ENCODE measurements at places on chromosomes 5 and 9.

DNA sequence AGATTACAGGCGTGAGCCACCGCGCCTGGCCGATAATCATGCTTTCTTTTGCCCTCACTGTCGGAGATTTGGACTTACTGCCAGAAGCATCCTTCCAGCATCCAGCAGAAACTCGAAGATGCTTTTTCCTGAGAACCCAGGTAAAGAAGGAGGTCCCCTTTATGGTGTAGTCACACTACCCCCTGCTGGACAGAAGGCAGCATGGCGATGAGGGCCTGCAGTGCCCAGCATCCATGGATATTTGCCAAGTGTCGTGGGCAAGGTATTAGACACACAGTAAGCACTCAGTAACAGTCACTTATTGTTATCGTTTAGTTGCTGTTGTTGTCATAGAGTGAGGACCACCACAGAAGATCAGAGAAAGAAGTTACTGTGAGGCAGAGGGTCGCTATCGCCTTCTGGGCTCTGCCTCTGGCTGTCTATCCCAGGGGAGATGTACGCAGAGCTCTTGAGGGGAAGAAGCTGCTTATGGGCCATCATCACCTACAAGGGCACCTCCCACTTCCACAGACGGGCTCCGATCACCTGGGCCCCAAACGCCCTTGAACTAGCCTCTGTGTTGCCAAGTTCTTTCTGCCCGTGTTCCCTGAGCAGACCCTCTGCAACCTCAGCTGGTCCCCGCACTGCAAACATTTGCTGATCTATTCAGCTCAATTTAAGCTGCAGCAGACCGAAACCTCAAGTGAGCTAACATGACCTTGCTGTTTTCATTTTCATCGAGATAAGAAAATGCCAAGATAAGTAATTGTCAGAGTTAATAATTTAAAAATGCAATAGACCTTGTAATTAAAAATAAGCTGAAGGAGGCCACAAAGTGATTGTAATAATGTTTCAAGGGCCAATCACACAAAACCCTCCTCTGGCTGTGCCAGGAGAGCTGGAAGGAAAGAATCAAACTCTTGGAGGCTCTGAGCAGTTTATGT is 23.9 kb downstream of the C5orf15 start:
- peaks cover 3% of the 10 kb centered on the region for H3K4me1 ChIP-seq
- peak; percentile 70 for DNase-seq
- no peak overlapping the region for H3K4me3 ChIP-seq
- no peak overlapping the region for H3K27ac ChIP-seq
- no peaks in the 10 kb centered on the region for H3K27me3 ChIP-seq
- no peaks in the 10 kb centered on the region for H3K36me3 ChIP-seq

- DNase-seq, result no peak
- H3K36me3 ChIP-seq, result no peaks in the 10 kb centered on the region
- H3K27me3 ChIP-seq, result peaks cover 2% of the 10 kb centered on the region
- H3K27ac ChIP-seq, result no peak overlapping the region
- no peak overlapping the region for H3K4me3 ChIP-seq
These were observed 67.9 kb upstream of the SPINK5 start for GRCh38 chr5:147995846-147996245.

DNA sequence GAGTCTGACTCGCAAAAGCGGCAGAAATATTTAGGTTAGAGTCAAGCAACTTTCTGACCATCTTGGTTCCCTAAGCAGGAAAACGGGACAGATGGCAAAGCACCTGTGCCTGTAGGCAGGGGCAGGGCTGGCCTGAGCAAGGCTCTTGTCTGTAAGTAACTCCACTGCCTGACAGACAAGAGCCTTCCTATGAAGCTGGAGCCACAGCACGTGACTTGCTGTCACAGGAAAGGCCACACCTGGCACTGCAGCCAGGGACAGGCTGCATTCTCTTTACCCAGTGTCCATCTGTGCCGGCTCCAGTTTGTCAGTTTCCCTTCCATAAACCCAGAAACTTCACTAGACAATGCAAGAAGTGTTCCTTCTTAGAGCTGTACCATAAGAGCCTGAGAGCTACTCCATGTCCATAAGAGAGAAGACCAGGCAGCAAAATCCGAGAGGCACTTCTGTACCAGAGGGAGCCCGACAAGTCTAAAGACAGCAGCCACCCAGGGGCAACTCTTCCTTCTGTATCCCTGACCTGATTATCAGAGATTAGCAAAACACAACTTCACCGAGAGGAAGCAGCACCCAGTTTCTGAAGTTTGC is 78.1 kb downstream of the GPR21 start:
- H3K4me1 ChIP-seq, result peaks cover 10% of the 10 kb centered on the region
- no peaks in the 10 kb centered on the region for H3K36me3 ChIP-seq
- H3K27me3 ChIP-seq, result no peaks in the 10 kb centered on the region
- H3K4me3 ChIP-seq, result no peak overlapping the region
- no peak for DNase-seq
- peak overlapping the region; percentile 58 for H3K27ac ChIP-seq

- no peaks in the 10 kb centered on the region for H3K27me3 ChIP-seq
- no peak overlapping the region for H3K4me3 ChIP-seq
- H3K36me3 ChIP-seq, result no peaks in the 10 kb centered on the region
- no peak overlapping the region for H3K27ac ChIP-seq
- no peak for DNase-seq
- no peaks in the 10 kb centered on the region for H3K4me1 ChIP-seq
These were observed 40.1 kb upstream of the GRHPR start for GRCh38 chr9:37382161-37382981.

- DNase-seq, result no peak
- H3K4me3 ChIP-seq, result no peak overlapping the region
- H3K27ac ChIP-seq, result no peak overlapping the region
- peaks cover 4% of the 10 kb centered on the region for H3K4me1 ChIP-seq
These were observed 17.0 kb upstream of the AUH start for GRCh38 chr9:91378695-91379127.

- no peak overlapping the region for H3K4me3 ChIP-seq
- no peaks in the 10 kb centered on the region for H3K4me1 ChIP-seq
- H3K27ac ChIP-seq, result no peak overlapping the region
- H3K27me3 ChIP-seq, result no peaks in the 10 kb centered on the region
These were observed 145.2 kb upstream of the CDH12 start for GRCh38 chr5:22998362-22998761.

DNA sequence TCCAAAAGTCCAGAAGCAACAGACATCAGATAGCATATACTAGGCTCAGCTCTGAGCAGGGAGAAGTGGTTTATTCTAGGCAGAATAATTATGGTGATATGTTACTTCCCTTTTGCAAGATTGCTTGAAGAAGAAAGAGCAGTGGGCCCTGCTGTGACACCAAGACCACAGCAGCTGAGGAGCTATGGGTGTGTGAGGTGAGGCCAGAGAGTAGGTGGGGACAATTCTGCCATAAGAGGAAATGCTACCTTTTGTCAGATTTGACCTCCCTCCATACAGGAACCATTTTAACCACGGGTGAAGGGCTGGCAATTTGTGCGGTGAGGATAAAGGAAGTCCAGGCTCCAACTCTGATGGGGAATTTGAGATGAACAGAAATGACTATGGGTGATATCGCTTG is 51.3 kb downstream of the TNFSF15 start:
- no peaks in the 10 kb centered on the region for H3K27me3 ChIP-seq
- H3K4me1 ChIP-seq, result peaks cover 18% of the 10 kb centered on the region
- no peaks in the 10 kb centered on the region for H3K36me3 ChIP-seq
- H3K4me3 ChIP-seq, result no peak overlapping the region
- DNase-seq, result peak; percentile 43

- DNase-seq, result no peak
- no peak overlapping the region for H3K4me3 ChIP-seq
- no peaks in the 10 kb centered on the region for H3K4me1 ChIP-seq
- no peak overlapping the region for H3K27ac ChIP-seq
- H3K27me3 ChIP-seq, result peaks cover 11% of the 10 kb centered on the region
- no peaks in the 10 kb centered on the region for H3K36me3 ChIP-seq
These were observed 207.2 kb downstream of the ENC1 start for GRCh38 chr5:74433255-74433895.

- H3K4me1 ChIP-seq, result peaks cover 35% of the 10 kb centered on the region
- H3K4me3 ChIP-seq, result no peak overlapping the region
- H3K27ac ChIP-seq, result peak overlapping the region; percentile 80
- H3K36me3 ChIP-seq, result no peaks in the 10 kb centered on the region
- peak; percentile 36 for DNase-seq
These were observed 215.7 kb upstream of the OTULINL start for GRCh38 chr5:14365831-14366430.

DNA sequence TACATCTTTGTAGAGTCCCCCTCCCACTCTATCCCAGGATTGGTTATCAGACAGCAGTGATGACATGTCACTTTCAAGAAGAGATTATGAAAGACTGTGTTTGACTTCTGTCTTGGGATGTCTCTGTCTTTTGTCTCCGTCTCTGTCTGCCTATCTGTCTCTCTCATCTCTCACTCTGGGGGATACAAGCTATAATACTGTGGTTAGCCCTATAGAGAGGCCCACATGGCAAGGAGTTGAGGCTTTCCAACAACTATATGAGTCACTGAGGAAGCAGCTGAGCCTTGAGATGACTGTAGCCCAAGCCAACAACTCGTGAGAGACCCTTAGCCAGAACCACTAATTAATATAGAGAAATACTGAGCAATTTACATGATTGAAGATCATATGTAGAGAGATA is 284.8 kb downstream of the PDE4D start:
- DNase-seq, result peak; percentile 20
- H3K4me3 ChIP-seq, result no peak overlapping the region
- peaks cover 10% of the 10 kb centered on the region for H3K4me1 ChIP-seq
- no peaks in the 10 kb centered on the region for H3K36me3 ChIP-seq
- H3K27ac ChIP-seq, result no peak overlapping the region
- peaks cover 19% of the 10 kb centered on the region for H3K27me3 ChIP-seq

- H3K4me1 ChIP-seq, result peaks cover 40% of the 10 kb centered on the region
- H3K36me3 ChIP-seq, result peaks cover 23% of the 10 kb centered on the region
- no peak overlapping the region for H3K27ac ChIP-seq
- H3K27me3 ChIP-seq, result no peaks in the 10 kb centered on the region
- DNase-seq, result no peak
These were observed 2.5 kb downstream of the KIAA1958 start for GRCh38 chr9:112489039-112489546.

- peaks cover 55% of the 10 kb centered on the region for H3K36me3 ChIP-seq
- no peak overlapping the region for H3K27ac ChIP-seq
- H3K4me3 ChIP-seq, result no peak overlapping the region
- no peaks in the 10 kb centered on the region for H3K27me3 ChIP-seq
- DNase-seq, result no peak
These were observed 3.0 kb downstream of the PSMB7 start for GRCh38 chr9:124412228-124412575.

DNA sequence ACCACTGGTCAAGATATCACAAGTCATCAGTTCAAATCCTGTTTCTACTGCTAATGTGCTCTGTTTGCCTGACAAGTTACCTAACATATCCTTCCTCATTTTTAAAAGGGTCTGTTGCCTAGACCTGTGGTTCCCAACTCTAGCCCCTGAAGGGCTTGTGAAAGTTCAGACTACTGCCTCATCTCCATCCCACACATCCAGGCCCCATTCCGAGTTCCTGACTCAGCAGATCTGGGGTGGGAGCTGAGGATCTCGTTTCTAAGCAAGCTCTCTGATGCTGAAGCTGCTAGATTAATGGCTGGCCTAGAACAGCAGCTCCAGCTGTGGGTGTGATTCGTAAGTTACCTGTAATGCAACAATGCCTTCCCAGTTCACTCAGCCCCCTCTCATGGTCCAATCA is 32.5 kb downstream of the S1PR3 start:
- no peaks in the 10 kb centered on the region for H3K4me1 ChIP-seq
- DNase-seq, result no peak
- peaks cover 5% of the 10 kb centered on the region for H3K27me3 ChIP-seq

DNA sequence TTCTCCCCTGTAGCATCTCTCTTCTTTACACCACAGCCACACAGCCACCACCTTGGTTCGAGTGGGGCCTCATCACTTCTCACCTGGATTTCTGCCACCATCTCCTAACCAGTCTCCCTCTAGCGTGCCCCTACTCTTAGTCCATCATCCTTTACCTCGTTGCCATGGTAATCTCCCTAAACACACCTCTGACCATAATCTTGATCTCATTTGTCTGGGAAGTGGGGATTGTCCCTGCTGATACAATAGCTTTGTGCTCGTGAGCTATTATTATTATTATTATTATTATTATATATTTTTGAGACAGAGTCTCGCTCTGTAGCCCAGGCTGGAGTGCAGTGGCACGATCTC is 76.5 kb upstream of the HSPA9 start:
- H3K4me1 ChIP-seq, result peaks cover 29% of the 10 kb centered on the region
- peaks cover 80% of the 10 kb centered on the region for H3K27me3 ChIP-seq
- H3K27ac ChIP-seq, result no peak overlapping the region
- H3K4me3 ChIP-seq, result no peak overlapping the region
- no peak for DNase-seq
- no peaks in the 10 kb centered on the region for H3K36me3 ChIP-seq

DNA sequence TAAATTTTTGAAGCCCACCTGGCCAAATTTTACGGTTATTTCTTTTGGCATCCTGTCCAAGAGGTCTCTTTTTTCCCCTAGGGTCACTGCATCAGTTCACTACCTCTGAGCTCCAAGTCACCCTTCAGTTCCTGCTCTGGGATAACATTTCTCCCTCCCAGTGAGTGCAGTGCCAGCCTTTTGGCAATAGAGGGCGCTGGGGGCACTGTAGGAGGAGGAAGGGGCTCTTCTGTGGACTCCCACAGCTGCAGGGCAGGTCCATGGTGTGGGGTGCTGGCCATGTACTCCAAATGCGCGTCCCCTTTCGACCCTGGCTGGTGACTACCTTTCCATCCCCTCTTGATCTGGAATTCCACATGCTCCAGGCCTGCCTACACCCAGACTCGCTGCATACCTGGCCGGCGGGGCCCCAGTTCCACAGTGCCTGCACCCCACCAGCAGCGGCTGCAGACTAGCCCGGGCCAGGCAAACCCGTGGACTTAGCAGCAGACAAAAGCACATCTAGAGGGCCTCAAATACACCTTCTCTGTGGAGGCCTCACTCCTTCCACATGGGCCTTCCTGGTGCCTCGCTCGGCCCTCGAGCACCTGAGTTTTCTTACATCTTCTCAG is 20.3 kb upstream of the NINJ1 start:
- no peak overlapping the region for H3K27ac ChIP-seq
- H3K36me3 ChIP-seq, result peaks cover under 1% of the 10 kb centered on the region
- DNase-seq, result peak; percentile 65
- peaks cover 17% of the 10 kb centered on the region for H3K4me1 ChIP-seq
- H3K4me3 ChIP-seq, result no peak overlapping the region

DNA sequence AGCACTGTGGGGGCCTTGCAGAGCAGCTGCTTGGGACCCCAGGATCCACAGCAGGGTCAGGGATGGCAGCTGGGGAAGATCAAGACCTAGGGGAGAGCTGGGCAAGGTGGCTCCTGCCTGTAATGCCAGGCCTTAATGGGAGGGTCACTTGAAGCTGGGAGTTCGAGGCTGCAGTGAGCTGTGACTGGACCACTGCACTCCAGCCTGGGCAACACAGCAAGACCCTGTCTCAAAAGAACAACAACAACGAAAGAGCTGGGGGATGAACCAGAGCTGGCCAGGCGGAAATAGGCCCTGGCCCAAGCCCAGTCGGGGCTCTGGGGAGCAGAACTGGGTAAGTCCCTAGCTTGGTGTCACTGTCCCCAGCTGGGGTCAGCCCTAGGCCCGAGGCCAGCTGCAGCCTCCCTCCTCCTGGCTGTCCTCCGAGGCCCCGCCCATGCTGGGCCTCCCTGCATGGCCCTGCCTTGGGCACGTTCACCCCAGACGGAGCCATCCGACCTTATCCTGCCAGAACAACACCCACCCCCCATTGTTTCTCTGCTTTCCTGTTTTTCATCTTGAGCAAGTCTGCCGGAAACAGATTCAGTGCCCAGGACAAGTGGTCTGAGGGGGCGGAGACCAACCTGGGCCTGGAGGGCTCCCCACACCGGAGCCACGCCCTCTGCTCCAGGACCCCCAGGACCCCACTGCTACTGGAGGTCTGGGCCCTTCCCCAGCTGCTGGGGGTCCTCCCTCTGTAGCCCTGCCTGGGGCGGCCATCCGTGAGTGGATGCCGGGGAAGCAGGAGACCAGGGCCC is 1.9 kb downstream of the DIPK1B start:
- no peak for DNase-seq
- H3K36me3 ChIP-seq, result no peaks in the 10 kb centered on the region
- H3K27ac ChIP-seq, result no peak overlapping the region
- H3K4me3 ChIP-seq, result no peak overlapping the region
- H3K27me3 ChIP-seq, result peaks cover 32% of the 10 kb centered on the region

All from activated CD8-positive, alpha-beta T cell treated with anti-CD3 and anti-CD28 coated beads for 36 hours (primary cell).